Natural killer cell treated with Interleukin-12 subunit alpha and Interleukin-12 subunit beta and Interleukin-15 and Interleukin-18, amount 100 ng/mL, for 72 hours (primary cell): ENCODE measurements at places on chromosomes 3 and 15. TPM values are rescaled to one million over a fixed set of nuclear protein-coding genes. Genes with fewer than 3 reads are reported as not detected.

The SGO1 gene
- 11.0 TPM for total RNA-seq

The CASR gene
- total RNA-seq: not detected

The KNG1 gene
- not detected for total RNA-seq

The CAMK1 gene
- 19.8 TPM for total RNA-seq

The TEX55 gene
- total RNA-seq: not detected

The LTK gene
- total RNA-seq: 0.47 TPM

The FOXB1 gene
- 0.10 TPM for total RNA-seq

The SLC24A5 gene
- not detected for total RNA-seq

The SCG5 gene
- 0.74 TPM for total RNA-seq

The TMEM40 gene
- total RNA-seq: not detected

The GASK1A gene
- not detected for total RNA-seq

GRCh38 chr3:62723166-62723913 lies 151.9 kb downstream of the CADPS start:
- no peaks in the 10 kb centered on the region for H3K27me3 ChIP-seq
- H3K36me3 ChIP-seq: no peaks in the 10 kb centered on the region
- no peak overlapping the region for H3K4me3 ChIP-seq
- H3K4me1 ChIP-seq: no peaks in the 10 kb centered on the region
- no peak overlapping the region for H3K27ac ChIP-seq

DNA sequence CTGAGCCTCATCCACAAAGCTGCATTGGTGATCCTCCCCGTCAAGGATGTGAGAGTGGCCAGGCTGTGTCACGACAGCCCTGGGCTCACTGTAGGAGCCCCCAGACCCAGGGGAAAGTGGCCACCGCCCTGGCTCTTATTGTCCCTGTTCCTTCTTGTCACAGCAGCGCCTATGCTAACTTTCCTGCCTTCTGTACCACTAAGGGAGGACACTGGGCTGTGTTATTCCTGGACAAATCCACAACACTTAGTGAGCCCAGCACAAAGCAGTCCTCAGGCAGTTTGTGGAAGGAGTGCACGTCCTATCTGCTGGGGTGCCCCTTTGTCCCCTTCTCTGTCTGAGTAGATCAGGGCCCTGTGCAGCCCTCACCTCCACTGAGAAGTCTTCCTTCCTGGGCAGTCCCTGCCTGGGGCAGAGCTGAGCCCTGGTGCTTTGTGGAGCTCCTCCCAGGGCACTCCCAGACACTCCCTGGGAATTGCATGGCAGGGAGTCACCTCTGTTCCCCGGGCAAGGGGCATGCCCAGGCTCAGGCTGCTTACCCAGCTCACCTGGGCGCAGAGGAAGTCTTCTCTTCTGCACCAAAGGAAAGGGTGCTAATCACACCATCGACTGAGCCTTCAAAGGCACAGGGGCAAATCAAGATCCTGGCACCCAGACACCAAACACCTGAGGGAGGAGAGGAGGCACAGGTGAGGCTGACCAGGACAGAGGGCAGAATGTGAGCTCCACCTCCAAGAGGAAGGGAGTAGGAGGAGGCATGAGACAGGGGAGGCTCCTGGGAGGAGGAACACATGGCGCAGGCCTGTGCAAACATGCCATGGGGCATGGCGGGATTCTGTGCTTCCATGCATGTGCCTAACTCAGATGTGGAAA lies 138.7 kb downstream of the KLF13 start:
- no peaks in the 10 kb centered on the region for H3K27me3 ChIP-seq
- H3K27ac ChIP-seq: peak overlapping the region; percentile 72
- peak; percentile 54 for DNase-seq
- no peaks in the 10 kb centered on the region for H3K36me3 ChIP-seq
- no peak overlapping the region for H3K4me3 ChIP-seq

- no peaks in the 10 kb centered on the region for H3K27me3 ChIP-seq
- no peak overlapping the region for H3K4me3 ChIP-seq
- peaks cover 29% of the 10 kb centered on the region for H3K4me1 ChIP-seq
- DNase-seq: no peak
- H3K27ac ChIP-seq: no peak overlapping the region
Observed at GRCh38 chr3:45618081-45618509, 23.5 kb downstream of the LIMD1 start.

GRCh38 chr3:186165331-186165730 lies 56.4 kb upstream of the ETV5 start:
- no peak overlapping the region for H3K4me3 ChIP-seq
- H3K27ac ChIP-seq: no peak overlapping the region
- peaks cover 32% of the 10 kb centered on the region for H3K27me3 ChIP-seq
- no peak for DNase-seq
- peaks cover 12% of the 10 kb centered on the region for H3K36me3 ChIP-seq
- peaks cover 15% of the 10 kb centered on the region for H3K4me1 ChIP-seq

DNA sequence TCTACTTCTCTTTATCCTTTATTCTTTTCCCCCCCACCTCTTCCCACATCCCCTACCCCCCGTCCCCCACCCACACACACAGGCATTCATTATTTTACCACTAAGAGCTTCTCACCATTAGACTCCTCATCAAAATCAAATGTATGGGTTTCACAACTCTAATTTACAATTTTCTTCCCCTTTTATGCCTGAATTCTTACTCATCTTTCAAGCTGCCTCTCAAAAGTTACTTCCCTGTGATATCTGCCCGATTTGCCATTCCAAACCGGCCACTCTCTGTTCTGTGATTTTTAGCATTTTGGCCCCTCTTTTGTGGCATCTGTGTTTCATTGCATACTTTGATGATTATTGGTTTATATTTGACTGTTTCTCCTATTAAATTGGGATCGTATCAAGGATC lies 42.2 kb downstream of the SLC9A9 start:
- no peak overlapping the region for H3K4me3 ChIP-seq
- H3K27ac ChIP-seq: no peak overlapping the region
- peaks cover 5% of the 10 kb centered on the region for H3K4me1 ChIP-seq
- DNase-seq: no peak
- no peaks in the 10 kb centered on the region for H3K36me3 ChIP-seq

GRCh38 chr3:122973893-122974615 lies 53.5 kb downstream of the SEMA5B start:
- no peaks in the 10 kb centered on the region for H3K27me3 ChIP-seq
- no peak for DNase-seq
- H3K4me3 ChIP-seq: no peak overlapping the region
- H3K4me1 ChIP-seq: peaks cover 22% of the 10 kb centered on the region

DNA sequence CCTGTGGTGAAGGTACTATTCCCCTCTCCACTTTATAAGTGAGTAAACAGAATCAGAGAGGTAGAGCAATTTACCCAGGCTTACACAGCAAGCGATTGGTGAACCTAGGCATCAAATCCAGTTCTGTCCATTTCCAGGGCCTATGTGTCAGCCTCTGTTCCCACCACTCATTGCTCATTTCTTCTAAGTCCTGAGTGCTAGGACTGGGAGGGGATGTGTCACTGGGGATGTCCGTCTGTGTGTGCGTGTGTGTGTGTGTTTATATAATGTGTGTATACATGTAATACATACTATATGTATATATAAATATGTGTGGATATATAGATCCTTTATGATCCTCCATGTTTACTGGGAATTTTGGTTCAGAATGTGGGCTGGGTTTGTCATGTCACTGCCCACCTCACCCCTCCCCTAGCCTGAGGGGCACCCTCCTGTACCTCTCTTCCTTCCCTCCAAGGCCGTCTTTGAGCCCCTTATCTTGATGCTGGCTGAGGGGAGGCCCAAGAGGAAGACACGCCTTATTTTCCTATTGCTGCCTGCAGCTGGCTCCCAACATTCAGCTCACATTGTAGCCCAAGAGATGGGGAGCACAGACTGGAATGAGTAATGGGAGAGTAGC lies 2.1 kb downstream of the TMEM43 start:
- peak overlapping the region; percentile 95 for H3K27ac ChIP-seq
- peaks cover 26% of the 10 kb centered on the region for H3K36me3 ChIP-seq
- H3K27me3 ChIP-seq: no peaks in the 10 kb centered on the region
- DNase-seq: peak; percentile 28
- peak overlapping the region; percentile 99 for H3K4me3 ChIP-seq

- peak overlapping the region; percentile 85 for H3K4me3 ChIP-seq
- H3K27ac ChIP-seq: no peak overlapping the region
- H3K27me3 ChIP-seq: peaks cover 58% of the 10 kb centered on the region
- peak; percentile 57 for DNase-seq
- no peaks in the 10 kb centered on the region for H3K36me3 ChIP-seq
- peaks cover 10% of the 10 kb centered on the region for H3K4me1 ChIP-seq
Observed at GRCh38 chr3:128486681-128487537, 6.1 kb downstream of the GATA2 start.

- H3K27ac ChIP-seq: peak overlapping the region; percentile 94
- H3K27me3 ChIP-seq: no peaks in the 10 kb centered on the region
- DNase-seq: no peak
- H3K36me3 ChIP-seq: peaks cover 22% of the 10 kb centered on the region
Observed at GRCh38 chr3:119237299-119237698, 3.4 kb downstream of the B4GALT4 start.

GRCh38 chr3:28294667-28295413 lies 53.4 kb downstream of the CMC1 start:
- H3K36me3 ChIP-seq: peaks cover 6% of the 10 kb centered on the region
- peak overlapping the region; percentile 86 for H3K4me3 ChIP-seq
- no peak for DNase-seq
- no peaks in the 10 kb centered on the region for H3K27me3 ChIP-seq
- peaks cover 44% of the 10 kb centered on the region for H3K4me1 ChIP-seq

GRCh38 chr3:127324913-127325628 lies 37.2 kb upstream of the PRR20G start:
- no peaks in the 10 kb centered on the region for H3K36me3 ChIP-seq
- no peak for DNase-seq
- no peak overlapping the region for H3K4me3 ChIP-seq
- H3K27ac ChIP-seq: no peak overlapping the region
- H3K4me1 ChIP-seq: no peaks in the 10 kb centered on the region

DNA sequence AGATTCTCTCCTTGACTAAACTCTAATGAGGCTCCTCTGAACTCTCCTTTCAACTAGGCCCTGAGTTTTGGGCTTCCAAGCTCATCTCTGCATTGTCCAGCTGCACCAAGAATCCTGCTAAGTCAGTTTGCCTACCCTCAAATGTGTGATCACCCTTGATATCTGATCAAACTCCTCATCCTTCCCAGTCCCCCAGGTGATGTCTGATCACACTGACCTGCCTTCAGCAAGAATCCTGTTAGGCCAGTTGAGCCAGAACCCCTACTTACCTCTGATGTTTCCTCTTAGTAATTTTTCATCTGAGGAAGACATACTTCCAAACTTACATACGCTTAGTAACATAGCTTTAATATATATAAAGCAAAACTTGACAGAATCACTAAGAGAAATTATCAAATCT lies 28.8 kb downstream of the SUMF1 start:
- no peak overlapping the region for H3K27ac ChIP-seq
- no peak for DNase-seq
- H3K4me1 ChIP-seq: no peaks in the 10 kb centered on the region
- no peaks in the 10 kb centered on the region for H3K27me3 ChIP-seq

DNA sequence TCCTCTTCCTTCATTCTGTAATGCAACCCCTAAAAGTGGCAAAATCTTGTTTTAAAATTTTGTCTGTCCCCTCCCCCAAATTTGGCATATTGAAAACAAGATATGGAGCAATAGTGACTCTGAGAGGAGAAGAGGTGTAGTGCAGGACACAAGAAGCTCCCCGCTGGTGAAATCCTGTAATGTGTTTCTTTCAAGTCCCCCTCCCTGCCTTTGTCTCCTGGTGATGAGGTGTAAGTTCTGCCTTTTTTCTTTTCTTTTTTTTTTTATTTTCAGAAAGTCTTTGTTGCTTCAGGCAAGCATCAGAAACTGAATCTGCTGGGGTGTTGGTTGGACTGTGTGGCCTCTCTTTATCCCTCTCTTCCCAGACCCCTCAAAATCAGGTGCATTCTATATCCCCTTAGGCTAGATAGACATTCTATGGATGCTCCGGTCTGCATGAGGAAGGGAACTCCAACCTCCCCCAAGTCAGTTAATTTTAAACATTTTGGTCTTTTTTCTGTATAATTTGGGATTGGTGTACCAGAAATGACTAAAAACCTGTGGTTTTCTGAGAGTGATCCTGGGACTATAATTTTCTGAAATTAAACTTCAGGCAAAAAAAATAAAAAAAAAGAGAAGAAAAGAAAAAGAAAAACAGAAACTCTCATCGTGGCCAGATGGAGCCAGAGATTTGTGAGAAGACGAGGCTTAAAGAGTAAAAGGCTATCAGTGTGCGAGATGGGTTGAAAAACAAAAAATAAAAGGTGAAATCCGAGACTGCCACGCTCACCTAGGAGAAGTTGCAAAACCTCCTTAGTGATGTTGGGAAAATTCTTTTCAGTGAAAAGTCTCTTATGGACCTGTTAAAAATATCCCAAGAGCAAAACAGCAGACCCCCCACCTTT lies 21.4 kb downstream of the ACKR2 start:
- H3K36me3 ChIP-seq: no peaks in the 10 kb centered on the region
- peaks cover 35% of the 10 kb centered on the region for H3K27me3 ChIP-seq
- DNase-seq: no peak
- H3K27ac ChIP-seq: peak overlapping the region; percentile 10

DNA sequence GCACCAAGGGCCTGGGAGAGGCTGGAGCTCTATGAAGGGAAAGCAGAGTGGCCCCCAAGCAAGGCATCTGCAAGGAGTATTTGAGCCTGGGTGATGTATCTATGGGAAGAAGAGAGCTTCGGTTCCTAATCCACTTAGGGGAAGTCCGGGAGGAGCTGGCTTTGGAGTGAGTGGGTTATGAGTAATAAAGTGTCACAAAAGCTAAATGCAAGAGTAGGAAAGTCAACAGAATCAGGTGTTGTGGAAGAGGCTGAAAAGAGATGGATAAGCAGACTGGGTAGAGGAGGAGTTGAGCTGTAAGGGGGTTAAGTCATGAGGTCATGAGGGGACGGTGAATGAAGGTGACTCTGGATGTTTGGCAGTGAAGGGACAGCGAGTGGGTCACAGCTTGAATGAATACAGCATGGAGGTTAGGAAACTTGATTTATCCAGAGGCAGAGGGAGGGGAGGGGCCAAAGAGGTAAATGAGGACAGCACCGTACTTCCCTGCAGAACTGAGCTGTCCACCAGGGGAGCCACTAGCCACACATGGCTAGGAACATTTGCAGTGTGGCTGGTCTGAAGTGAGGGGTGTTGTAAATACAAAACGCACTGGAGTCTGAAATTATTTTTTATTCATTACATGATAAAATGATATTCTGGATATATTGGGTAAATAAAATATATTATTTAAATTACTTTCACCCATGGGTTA lies 83.3 kb downstream of the ADCY5 start:
- peak; percentile 8 for DNase-seq
- H3K4me1 ChIP-seq: no peaks in the 10 kb centered on the region
- H3K4me3 ChIP-seq: no peak overlapping the region
- no peak overlapping the region for H3K27ac ChIP-seq
- no peaks in the 10 kb centered on the region for H3K36me3 ChIP-seq
- peaks cover 22% of the 10 kb centered on the region for H3K27me3 ChIP-seq

- H3K27ac ChIP-seq: peak overlapping the region; percentile 98
- peak; percentile 73 for DNase-seq
- H3K27me3 ChIP-seq: no peaks in the 10 kb centered on the region
- H3K4me3 ChIP-seq: peak overlapping the region; percentile 78
- peaks cover 19% of the 10 kb centered on the region for H3K36me3 ChIP-seq
Observed at GRCh38 chr15:85667491-85668424, 127.0 kb downstream of the KLHL25 start.

- H3K27ac ChIP-seq: no peak overlapping the region
- H3K36me3 ChIP-seq: no peaks in the 10 kb centered on the region
- H3K27me3 ChIP-seq: peaks cover 2% of the 10 kb centered on the region
- H3K4me3 ChIP-seq: no peak overlapping the region
Observed at GRCh38 chr3:112401617-112402016, 68.7 kb downstream of the CD200 start.
